Peyer's patch (tissue), 4 donors: ENCODE measurements at places on chromosomes 3 and 15. TPM values are rescaled to one million over a fixed set of nuclear protein-coding genes. Genes with fewer than 3 reads are reported as not detected.

The SNAPC5 gene
- 26.4 TPM for total RNA-seq

DNA sequence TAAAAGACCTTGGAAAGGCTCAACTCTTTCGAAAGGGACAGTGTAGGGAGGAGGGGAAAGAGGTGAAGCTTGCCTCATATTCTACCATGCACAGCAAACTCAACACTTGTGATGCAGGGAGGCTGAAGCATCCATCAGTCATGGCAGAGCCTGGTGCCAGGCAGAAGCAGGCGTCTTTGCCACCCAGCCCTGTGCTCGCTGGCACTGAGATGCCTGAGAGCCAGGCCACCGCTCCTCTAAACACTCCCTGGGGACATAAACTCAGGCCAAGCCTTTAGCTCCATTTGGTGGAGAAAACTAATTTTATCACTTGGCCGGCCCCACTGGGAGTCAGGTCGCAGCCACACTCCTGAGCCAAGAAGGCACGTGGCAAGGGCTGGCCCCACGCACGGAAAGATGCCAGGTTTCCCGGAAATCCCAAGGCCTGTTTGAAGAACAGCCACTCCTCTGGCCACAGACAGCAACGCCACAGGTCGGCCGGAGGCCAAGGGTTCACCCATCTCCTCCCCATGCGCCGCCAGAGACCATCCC is 30.7 kb downstream of the XXYLT1 start:
- H3K27ac ChIP-seq, result no peak overlapping the region
- no peak for DNase-seq
- no peaks in the 10 kb centered on the region for H3K4me1 ChIP-seq
- H3K27me3 ChIP-seq, result no peaks in the 10 kb centered on the region

The MYRIP gene
- total RNA-seq, result 9.4 TPM

- peaks cover 61% of the 10 kb centered on the region for H3K36me3 ChIP-seq
- H3K4me1 ChIP-seq, result no peaks in the 10 kb centered on the region
- no peak overlapping the region for H3K27ac ChIP-seq
These were observed 15.9 kb downstream of the EMC7 start for GRCh38 chr15:34085746-34086145.

The LIPC gene
- total RNA-seq, result not detected

- DNase-seq, result no peak
- H3K4me1 ChIP-seq, result no peaks in the 10 kb centered on the region
- H3K27ac ChIP-seq, result no peak overlapping the region
- H3K36me3 ChIP-seq, result peaks cover 11% of the 10 kb centered on the region
- H3K4me3 ChIP-seq, result no peak overlapping the region
These were observed 1.4 kb downstream of the CCDC32 start for GRCh38 chr15:40563426-40563825.

DNA sequence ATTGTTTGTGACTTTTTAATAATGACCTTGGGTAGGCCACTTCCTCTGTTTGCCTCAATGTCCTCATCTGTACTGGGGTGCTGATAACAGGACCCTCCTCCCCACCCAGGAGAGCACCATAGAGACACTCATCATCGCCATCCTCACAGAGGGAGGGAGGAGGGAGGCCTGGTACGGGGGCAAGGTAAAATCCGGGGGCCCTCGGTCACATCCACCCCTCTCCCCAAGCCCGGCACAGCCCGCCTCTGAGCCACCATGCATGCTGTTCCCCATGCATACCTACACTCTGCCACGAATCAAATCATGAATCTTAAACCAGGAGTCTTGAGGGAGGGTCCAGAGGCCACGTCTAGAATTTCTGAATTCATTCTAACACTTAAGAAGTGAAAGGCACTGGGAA is 74.9 kb upstream of the IQSEC1 start:
- no peaks in the 10 kb centered on the region for H3K4me1 ChIP-seq
- H3K27ac ChIP-seq, result no peak overlapping the region
- H3K27me3 ChIP-seq, result no peaks in the 10 kb centered on the region
- no peak for DNase-seq
- no peaks in the 10 kb centered on the region for H3K36me3 ChIP-seq
